Stimulated activated CD8-positive, alpha-beta memory T cell treated with anti-CD3 and anti-CD28 coated beads, Interleukin-2, amount 100 ng/mL, for 48 hours (primary cell): ENCODE measurements at places on chromosomes 2 and 18.

DNA sequence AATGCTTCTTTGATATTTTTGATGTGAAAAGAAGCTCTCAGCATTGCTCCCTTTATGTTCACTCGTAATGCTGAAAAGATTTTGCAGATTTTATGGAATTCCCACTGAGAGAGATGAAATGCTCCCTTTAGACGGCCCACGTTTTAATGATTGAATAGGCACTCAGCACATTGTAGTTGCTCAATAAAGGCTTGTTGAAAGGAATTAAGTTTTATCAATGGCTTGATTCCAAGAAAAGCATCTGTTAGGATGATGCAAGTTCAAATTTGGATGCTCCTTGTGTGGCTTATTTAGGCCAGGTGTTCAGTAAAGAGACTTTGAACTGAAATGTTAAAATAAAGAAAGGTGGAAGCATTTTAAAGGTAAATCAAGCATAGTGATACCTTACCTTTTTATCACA is 725.1 kb downstream of the EPHA4 start:
- no peak for DNase-seq

GRCh38 chr2:135768863-135769262 is 27.2 kb downstream of the UBXN4 start:
- DNase-seq = no peak

- no peak for DNase-seq
These were observed 19.8 kb upstream of the PLEK start for GRCh38 chr2:68345129-68345875.

GRCh38 chr2:226873051-226873620 is 37.3 kb downstream of the RHBDD1 start:
- DNase-seq = no peak

DNA sequence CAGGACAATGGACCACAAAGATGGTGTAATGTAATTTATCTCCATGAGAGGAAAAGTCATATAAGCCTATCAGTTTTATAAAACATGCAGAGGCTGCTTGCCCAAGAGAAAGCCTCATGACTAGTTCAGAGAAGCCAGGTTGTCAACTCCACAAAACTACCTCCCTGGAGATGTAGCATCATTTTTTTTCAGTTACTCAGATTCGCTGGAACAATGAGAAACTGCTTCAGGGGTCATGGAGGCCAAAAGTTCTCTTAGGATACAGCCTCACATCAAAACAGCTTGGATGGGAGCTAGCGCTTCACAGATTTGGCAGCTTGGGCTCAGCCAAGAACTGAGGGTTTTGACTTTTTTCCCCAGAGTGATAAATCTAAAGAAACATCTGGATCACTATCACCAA is 263.5 kb downstream of the INSIG2 start:
- no peak for DNase-seq

DNA sequence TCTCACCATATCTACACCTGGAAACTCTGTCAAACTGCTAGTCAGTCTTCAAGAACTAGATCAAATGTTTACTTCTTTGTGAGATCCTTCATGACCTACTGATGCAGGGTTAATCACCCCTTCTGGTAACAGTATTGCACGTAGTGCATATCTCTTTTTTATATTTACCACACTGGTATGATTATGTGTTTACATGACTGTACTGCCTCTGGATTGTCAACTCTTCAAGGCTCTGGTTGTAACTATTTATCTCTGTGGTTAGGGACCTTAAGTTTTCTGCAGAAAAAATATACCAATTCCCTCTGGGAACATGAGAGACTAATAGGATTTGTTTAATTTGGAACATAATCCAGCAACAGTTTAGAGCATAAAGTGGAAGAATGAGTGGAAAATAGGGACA is 135.5 kb downstream of the PDE1A start:
- no peak for DNase-seq

GRCh38 chr2:219126555-219126954 is 34.1 kb downstream of the NHEJ1 start:
- DNase-seq = no peak

GRCh38 chr2:196712867-196713266 is 73.4 kb downstream of the CCDC150 start:
- DNase-seq = no peak

GRCh38 chr18:37649930-37650329 is 84.3 kb upstream of the CELF4 start:
- DNase-seq = no peak

DNA sequence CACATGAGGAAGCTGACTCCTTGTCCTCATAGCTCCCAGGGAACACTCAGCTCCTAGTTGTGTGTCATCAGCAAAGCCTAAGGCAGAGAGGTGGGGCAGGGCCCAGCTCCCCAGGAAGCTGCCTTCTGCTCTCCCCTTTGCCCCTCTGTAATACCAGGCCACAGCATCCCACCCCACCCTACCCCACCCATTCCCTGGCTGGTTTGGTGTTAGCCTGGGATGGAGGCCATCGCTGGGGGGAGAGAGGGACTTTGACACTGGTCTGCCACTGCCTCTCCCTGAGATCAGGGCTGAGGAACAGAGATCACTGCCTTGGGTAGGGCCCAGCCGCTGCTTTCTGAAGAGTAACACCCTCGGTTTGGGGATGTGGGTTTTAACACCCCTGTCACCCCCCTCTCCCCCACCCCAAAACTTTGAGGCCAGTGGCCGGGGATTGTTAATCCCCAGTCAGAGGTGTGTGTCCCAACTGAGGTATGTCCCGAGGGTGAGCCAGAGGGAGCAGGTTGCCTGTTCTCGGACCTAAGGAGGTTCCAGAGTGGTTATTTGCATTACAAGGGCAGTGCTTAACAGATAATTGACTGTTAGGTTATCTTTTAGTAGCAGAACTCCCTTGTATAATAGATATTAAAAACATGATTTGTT is 41.4 kb downstream of the TET3 start:
- DNase-seq = no peak

DNA sequence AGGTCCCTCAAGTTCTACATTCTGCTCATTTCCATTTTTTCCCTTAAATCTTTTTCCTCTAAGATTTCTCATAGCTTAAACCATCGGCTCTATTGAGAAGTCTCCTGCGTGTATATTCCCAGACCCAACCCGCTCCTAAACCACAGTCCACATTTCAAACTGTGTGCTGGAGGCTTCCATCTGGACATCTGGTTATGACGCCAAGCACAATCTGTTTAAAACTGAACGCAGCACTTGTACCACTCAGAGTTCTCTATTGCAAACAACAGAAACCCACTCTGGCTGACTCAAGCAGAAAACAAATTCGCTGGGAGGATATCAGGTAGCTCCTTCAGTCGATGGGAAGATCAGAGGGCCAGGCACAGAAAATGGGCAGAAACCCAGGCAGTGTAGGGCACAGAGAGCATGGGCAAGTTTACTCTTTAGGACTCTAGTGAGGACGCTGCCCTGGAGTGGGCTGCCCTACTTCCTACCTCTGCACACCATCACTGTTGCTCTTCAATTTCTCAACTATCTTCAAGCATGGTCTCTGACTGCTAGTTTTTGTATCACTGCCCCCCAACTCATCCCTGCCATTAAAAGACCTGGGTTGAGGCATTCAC is 5.6 kb upstream of the EML4 start:
- no peak for DNase-seq

- no peak for DNase-seq
These were observed 543.0 kb downstream of the TNS1 start for GRCh38 chr2:217459680-217460405.
